KBM-7 (cell line): ENCODE measurements at places on chromosomes 12 and 14.
A peak's percentile ranks its signal among the peaks of the same experiment; 100 is the strongest.

DNA sequence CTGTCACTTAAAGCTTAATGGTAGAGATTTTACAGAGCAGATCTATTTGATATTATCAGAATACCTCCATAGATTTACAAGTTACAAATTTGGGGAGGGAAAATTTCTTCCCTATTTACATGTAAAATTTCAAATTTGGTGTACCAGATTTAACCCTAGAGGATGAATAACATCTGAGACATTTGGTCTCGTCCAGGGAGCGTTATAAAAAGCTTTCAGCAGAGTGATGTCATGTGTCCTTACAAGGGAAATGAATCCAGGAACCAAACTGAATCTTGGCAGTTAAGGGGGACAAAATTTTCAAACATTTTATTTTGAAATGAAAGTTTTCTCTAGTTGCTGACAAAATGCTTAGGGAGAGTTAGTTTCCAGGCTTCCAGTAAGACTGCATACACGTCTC, 4.5 kb upstream of the CDK17 start:
- no peak for DNase-seq

DNA sequence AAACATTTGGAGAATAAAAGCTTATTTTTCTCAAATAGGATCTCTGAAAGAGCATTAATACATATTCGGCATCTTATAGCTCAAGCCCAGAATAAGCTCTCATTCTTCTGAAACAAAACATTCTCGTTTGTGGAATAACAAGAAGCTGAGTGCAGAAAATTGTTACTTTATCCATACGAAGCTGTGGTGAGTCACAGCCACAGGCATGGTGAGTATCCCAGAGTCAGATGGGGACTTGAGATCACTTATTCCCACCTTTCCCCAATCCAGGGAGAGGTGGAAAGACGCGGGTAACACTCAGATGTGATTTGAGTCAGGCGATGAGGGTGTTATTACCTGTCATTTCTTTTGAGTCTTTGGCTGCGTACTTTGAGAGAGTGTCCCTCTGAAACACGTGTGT, 214.6 kb upstream of the TMEM132C start:
- DNase-seq: no peak

DNA sequence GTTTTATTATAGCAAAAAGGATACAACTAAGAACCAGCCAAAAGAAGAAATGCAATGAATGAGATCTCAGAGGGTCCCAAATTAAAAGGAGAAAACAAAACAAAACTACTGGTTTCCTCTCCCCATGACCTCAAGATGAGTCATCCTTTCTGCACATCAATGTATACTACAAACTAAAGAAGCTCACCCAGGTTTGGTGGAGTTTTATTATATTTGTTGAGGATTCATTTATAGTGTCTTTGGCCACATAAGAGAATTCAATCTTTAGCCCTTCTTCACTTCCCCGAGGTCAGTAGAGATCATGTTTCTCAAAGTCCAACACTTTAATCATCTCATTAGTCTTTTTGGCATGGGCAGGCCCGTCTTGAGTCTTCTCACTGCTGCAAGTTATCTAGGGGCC, 210.6 kb downstream of the SLC6A15 start:
- DNase-seq: no peak

- no peak for DNase-seq
These were observed 39.2 kb upstream of the PLXNC1 start for GRCh38 chr12:94109160-94109559.

- peak; percentile 32 for DNase-seq
These were observed 82.1 kb upstream of the SSTR1 start for GRCh38 chr14:38125481-38126037.

DNA sequence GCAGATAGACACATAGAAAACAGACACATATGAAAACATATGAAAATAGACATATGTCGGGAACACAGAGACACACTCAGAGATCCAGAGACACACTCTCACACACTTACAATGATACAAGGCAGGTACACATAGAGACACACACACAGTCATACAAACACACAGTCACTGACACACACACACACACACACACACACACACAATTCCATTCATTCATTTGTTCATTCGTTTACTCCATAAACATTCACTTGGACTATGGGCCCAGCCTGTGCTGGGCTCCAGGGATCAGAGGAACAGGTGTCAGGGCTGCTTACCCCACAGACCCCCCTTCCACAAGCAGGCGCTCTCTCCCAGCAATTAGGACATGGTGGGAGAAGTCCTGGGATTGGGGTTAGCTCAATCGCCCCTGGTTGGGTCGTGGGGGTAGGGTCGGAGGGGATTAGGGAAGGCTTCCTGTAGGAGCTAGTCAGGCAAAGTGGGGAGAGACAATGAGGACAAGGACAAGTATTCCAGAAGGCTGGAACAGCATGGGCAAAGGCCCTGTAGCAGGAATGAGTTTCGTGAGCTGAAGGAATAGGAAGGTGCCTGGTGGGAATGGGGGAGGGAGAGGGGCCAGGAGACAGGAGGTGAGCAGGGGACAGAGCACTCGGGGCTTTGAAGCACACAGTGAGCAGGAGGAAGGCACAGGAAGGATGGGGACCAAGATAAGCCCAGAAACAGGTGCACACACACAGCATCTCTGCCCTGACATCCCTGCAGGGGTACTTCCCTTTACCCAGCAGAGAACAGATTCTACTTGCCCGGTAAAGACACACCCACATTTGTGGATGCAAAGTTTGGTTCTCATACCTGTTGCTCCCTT, 6.5 kb downstream of the RASAL1 start:
- no peak for DNase-seq

DNA sequence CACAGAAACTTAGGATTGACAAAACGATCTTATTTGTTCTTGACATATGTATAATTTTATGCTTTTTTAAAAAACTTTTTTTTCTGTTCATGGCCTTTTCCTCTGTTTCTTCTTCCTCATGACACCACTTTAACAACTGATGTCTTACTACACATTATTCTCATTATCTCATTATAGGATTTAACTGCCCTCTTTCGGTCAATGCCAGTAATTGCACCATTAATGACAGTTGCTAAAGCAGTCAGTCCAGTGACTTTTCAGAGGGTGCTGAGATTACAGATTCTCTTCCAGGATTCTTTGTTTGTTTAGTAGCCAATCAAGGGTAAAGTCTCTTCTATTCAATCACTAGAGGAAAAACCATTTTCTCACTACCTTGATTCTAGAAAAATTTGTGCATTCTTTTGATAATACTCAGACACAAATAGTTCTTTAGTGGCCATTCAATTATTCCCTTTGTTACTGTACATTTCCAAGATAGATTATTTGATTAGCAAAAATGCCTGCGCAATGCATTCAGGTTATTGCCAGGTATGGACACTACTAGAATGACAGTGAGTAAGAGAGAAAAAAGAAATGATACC, 50.1 kb downstream of the KLRG1 start:
- DNase-seq: peak; percentile 60

- no peak for DNase-seq
These were observed 94.5 kb upstream of the PELI2 start for GRCh38 chr14:56023661-56024081.

DNA sequence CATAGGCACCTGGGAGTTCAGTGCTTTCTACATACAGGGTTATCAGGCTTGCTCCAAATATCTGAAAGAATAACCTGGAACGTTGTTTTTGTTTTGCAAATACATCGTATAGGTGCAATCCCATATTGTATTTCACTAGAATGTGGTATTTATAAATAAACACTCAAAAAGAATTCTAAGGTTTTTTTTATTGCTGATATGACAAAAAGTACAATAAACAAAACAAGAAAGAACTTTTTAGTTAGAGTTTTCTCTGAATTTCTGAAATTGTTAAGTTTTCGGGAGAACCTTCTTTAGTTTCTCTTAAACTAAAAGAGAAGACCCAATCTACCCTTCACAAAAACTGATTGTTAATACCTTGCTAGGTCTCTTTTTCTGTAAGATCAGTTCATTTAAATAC, 225.8 kb downstream of the CCDC59 start:
- no peak for DNase-seq

GRCh38 chr14:100117633-100118395, 41.6 kb downstream of the DEGS2 start:
- DNase-seq: no peak

GRCh38 chr14:103136388-103137271, 13.4 kb downstream of the TNFAIP2 start:
- DNase-seq: no peak

GRCh38 chr14:103118663-103119404, 4.4 kb upstream of the TNFAIP2 start:
- peak; percentile 64 for DNase-seq

GRCh38 chr12:132444957-132445883, 44.7 kb upstream of the FBRSL1 start:
- DNase-seq: peak; percentile 82

DNA sequence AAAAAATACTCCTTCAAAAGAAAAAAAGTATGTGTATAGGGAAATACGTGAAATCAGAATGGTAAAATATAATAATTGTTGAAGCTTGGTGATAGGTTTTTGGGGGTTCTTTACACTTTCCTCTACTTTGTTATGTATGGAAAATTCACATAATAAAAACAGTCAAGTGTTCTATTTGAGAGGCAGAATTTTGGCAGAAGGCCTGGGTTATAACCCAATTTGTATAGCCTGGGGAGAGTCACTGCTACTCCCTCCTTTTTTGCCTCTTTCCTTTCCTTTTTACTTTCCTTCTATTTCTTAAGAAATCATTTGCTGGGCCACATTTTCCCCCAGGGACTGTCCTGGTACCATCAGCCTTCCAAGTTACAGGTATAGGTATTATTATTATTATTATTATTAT, 105.7 kb downstream of the CRADD start:
- DNase-seq: no peak

GRCh38 chr14:89136587-89136986, 280.4 kb downstream of the FOXN3 start:
- DNase-seq: no peak

GRCh38 chr14:74085047-74085637, 386 bp downstream of the LIN52 start:
- DNase-seq: peak; percentile 50

GRCh38 chr12:111150921-111151840, 217.7 kb downstream of the PHETA1 start:
- DNase-seq: no peak

DNA sequence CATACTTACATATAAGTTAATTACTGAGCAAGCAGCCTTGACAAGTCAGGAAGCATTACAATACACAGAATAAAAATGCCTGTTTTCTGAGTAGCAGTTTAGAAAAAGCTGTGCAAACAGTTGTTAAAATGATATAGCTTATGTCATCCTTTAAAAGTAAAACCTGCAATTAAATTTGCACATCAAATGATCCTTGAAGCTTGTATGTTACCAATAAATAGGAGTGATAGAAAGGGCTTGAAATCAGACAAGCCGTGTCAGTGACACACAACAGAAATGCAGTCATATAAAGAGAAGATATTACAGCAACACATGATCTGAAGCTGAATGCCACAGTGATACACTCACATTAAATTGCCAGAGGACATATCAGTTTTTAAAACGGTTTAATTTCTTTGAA, 70.0 kb downstream of the EPS8 start:
- DNase-seq: no peak

GRCh38 chr12:85866986-85867776, 6.9 kb upstream of the NTS start:
- DNase-seq: peak; percentile 72

- DNase-seq: no peak
These were observed 126.1 kb downstream of the SLC38A6 start for GRCh38 chr14:61106959-61107641.

- peak; percentile 32 for DNase-seq
These were observed 63.6 kb upstream of the PWP1 start for GRCh38 chr12:107622001-107622400.

DNA sequence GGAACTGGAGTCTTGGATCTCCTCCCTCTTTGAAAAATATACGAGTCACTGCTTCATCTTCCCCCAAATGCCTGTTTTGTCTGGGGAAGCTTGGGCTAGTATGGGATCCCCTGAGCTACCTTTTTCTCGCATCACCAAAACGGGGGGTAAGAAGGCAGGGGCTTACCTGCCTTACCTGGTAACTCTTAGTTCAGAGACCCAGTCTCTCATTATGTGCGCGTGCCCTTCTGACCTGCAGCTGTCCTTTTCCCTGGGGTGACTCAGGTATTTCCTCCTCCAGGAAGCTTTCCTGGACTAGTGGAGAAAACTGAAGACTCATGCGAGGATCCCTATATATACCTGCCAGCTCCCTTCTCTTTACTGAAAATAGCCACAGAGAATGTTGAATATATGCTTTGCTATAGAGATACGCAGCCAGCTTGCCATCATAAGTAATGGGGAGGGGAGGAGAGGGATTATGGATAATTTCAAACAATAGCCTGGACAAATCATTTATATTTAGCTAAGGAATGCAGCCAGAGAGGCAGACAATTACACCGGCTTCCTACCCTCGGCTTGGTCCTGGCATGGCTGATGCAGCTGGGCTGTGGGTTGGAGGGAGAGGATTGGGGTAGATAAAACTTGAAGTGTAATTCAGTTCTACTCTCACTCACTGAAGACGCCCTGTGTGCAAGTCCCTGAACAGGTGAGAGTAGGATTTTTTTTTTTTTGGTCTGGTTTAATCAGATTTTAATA, 1.1 kb downstream of the TSPAN9 start:
- DNase-seq: no peak

DNA sequence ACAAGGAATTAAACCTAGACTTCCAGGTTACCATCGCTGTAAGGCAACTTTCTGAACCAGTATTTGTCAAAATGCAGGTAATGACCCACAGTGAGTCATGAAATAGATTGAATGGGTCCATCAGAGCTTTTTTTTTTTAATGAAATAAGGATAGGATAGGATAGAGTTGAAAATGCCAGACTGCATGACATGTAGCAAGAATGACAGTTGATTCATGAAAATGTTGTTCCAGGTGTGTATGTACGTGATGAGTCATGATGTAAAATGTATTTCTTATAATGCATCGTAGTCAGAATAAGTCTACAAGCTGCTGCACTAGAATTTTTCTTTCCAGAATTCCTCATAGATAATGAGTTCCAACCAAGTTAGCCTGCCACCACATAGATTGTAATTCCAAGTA, 184.4 kb upstream of the BCL2L14 start:
- DNase-seq: no peak

DNA sequence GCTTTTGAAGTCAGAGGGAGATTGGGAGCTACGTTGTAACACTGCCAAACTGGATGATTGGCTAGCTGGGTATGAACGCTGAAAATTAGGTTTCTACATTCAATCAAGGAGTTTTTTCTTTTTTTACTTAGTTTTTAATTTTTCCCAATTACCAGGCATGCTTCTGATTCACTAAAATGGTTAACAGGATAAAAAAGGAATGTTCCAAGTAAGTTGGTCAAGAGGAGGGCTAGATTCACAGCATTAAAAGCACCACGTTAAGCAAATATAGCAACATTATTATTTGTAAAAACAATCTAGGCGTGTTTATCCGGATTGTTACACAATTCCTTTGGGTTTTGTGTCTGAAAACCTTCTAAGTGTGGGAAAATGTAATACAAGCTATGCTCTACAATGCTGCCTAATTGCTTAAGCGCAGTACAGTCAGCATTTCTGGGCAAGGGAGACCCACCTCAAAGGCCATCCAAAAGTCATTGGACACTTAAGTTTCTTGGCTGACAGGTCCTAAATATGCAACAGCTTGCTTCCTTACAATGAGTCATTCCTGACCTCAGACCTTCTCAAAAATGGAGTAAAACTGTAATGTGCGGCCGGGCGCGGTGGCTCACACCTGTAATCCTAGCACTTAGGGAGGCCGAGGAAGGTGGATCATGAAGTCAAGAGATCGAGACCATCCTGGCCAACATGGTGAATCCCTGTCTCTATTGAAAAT, 1.2 kb downstream of the RPLP0 start:
- peak; percentile 23 for DNase-seq
